Sigmoid colon (tissue), 7 donors: ENCODE measurements at places on chromosomes 11 and 22. TPM values are rescaled to one million over a fixed set of nuclear protein-coding genes. Genes with fewer than 3 reads are reported as not detected.
A peak's percentile ranks its signal among the peaks of the same experiment; 100 is the strongest.

Gene PGA5
- 2.1 TPM for total RNA-seq

GRCh38 chr11:134512061-134512460, 100.0 kb upstream of the B3GAT1 start:
- peak; percentile 41 for DNase-seq

DNA sequence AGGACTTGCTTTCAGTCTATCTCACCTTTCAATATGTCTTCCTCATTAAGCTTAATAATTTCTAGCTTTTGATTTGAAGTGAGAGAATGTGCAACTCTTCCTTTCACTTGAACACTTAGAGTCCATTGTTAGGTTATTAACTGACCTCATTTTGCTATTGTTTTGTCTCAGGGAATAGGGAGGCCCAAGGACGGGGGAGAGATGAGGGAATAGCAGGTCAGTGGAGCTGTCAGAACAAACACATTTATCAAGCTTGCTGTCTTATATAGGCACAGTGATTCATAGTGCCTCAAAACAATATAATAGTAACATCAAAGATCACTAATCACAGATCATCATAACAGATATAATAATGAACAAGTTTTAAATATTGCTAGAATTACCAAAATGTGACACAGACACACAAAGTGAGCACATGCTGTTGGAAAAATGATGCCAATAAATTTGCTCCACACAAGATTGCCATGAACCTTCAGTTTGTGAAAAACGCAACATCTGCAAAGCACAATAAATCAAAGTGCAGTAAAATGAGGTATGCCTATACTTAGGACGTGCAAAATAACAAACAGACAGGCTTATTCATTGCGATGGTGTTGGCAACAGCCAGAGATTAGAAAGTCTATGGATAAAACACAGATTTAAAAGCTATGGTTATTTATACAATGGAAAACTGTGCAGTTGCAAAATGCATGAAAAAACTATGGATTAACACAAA, 106.3 kb upstream of the TEAD1 start:
- DNase-seq, result no peak

DNA sequence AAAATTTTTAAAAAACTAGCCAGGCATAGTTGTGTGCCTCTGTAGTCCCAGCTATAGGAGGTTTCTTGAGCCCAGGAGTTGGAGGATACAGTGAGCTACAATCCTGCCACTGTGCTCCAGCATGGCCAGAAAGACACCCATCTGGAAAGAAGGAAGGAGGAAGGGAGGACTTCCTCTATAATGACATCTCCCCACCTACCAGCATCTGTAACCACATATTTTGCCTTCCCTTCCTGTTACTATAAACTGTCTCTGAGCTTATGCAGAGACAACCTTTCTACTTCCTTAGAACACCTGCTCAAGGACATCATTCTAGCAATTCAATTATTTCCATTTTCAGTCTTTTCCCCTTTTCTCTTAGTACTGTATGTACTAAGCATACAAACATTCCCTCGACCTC, 2.2 kb upstream of the NUP160 start:
- DNase-seq, result no peak

- no peak for DNase-seq
Observed at GRCh38 chr11:44313761-44314489, 4.0 kb upstream of the ALX4 start.

DNA sequence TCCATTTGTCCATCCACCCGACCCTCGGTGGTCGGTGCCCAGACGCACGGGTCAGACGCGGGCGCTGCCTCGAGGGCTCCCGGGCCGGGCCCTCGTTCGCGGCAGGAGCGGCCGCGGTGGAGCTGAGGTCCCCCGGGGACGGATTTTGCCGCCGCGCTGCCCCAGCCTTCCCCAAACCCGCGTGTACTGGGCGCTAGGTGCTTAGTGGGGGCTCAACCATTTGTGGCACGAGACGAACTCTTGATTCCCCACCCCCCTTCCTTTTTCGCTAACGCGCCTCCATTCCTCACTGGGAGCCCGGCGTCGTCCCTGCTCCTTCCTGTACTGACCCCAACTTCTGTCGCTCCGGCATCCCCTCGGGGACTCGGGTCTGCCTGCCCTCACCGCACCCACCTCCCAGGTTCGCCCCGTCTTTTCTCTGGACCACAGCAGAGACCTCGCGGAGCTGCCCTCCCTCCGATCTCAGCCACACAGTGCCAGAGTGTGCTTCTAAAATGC, 789 bp upstream of the CBX7 start:
- peak; percentile 72 for DNase-seq

DNA sequence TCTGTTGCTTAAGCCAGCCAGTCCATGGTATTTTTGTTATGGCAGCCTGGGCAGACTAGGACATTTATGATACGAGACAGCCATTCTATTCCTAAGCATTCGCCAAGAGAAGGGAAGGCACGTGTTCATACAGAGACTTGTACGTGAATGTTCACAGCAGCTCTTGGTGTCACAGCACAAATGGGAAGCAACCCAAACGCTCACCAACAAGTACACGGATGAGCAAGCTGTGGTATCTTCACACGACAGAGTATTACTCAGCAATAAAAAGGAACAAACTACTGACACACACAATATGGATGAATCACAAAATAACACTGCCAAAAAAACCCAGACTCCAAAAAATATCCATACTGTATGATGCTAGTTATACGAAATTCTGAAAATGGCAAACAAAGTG, 85.1 kb downstream of the PHF21B start:
- DNase-seq, result no peak

- no peak for DNase-seq
Observed at GRCh38 chr11:134742956-134743819, 331.1 kb upstream of the B3GAT1 start.

- no peak for DNase-seq
Observed at GRCh38 chr11:84819537-84819936, 807.6 kb downstream of the DLG2 start.
